ENCODE measurements at places on chromosomes 2 and 18. TPM values are rescaled to one million over a fixed set of nuclear protein-coding genes. Genes with fewer than 3 reads are reported as not detected.

Gene CAPN14
- total RNA-seq: not detected

Gene MAPK4
- not detected for total RNA-seq

Gene INHBB
- 1.6 TPM for total RNA-seq

Gene NLRC4
- not detected for total RNA-seq

Gene ABCG5
- not detected for total RNA-seq

Gene TEX44
- not detected for total RNA-seq

Gene ANKRD36C
- 4.7 TPM for total RNA-seq

Measured in pericardium fibroblast (primary cell).